ENCODE measurements at places on chromosomes 5 and 9.

DNA sequence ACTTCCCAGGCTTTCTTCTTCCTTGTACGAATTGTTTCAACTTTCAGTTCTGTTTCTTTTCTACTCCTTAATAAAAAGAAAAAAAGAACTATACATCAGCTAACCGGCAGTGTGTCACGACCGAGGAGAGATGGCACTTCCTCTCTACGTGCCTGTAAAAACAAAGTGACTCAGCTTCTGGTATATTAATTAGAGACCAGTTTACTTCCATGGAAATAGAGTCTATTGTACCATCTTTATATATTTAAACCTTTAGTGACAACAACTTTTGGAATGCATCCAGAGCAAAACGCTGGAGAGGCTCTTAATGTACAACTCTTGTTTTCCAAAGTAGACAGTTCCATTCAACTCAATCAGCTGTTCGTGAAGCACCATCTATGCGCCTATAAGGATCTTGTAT lies 94.5 kb upstream of the LIFR start:
- DNase-seq = no peak

GRCh38 chr5:143117821-143118220 lies 285.7 kb downstream of the NR3C1 start:
- DNase-seq = no peak

GRCh38 chr5:16856531-16856930 lies 79.6 kb downstream of the MYO10 start:
- DNase-seq = no peak

GRCh38 chr5:59588922-59589321 lies 304.6 kb downstream of the PDE4D start:
- DNase-seq = no peak

DNA sequence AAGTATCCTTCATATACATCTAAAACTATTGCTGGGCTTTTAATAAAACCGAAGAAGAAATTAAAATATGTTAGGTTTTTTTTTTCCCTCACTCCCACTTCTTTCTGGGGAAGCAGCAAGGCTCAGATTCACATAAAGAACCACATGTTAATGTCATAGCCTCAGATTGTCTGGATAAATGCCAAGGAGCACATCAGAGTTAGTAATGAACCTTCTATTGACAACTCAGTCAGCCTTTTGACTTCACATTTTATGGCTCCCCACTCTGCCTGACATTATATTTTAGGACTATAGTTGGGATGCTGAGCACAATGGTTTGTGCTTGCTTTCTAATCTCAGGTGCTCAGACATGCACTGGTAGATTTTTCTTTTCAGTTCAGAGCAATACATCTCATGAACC lies 21.8 kb downstream of the DMAC1 start:
- DNase-seq = peak; percentile 80

DNA sequence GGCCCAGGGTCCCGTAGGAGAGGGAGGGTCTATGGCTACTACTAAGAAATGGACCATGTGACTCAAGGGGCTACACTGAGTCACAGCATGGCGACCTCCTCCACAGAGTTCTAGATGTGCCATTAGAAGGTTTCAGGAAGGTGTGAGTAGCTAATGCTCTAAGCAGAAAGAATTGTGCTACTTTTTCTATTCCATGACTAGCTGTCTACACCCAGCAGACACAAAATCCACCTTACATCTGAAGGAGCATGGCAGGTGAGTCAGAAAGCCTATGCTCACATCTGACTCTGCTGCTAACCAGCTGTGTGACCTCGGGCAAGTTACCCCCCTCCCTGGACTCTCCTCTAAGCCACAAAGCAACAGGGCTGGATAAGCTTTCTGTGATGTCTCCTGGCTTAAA lies 14.4 kb upstream of the MEIKIN start:
- DNase-seq = no peak

DNA sequence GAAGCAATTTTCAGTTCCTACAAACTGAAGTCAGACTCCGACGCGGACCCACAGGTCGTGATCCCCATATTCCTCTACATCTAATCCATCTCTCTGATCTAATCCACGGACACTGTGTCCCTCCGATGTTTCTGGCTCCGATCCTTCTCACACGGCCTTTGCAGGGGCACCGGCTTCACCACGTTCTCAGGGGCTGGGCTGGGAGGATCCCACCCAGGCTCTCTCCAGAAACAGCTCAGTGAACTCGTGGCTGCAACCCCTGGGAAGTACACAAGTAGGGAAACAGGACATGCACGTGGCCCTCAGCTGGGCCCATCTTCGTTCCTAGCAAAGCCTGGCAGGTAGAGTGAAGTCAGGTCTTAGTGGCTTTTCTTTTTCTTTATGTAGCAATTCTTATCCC lies 49.1 kb upstream of the OLFM1 start:
- no peak for DNase-seq

- no peak for DNase-seq
Measured at GRCh38 chr9:95025213-95026147, 292.0 kb downstream of the FANCC start.

DNA sequence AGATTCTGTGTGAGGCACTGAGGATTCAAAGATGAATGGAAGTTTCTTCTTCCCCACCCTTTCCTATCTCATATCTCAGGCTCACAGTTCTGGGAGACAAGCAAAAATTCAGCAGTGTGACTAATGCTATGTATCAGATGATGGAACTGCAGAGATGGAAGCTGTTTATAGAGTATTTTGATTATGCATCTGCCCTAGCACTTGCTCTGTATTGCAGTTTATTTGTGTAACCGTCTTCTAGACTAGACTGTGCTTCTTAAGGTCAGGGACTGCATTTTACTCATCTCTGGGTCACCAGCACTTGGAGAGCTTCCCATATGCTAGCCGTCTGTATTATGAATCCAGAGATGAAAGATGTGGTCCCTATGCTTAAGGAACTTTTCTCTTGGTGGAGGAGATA lies 12.6 kb downstream of the CAVIN4 start:
- no peak for DNase-seq

- DNase-seq = no peak
Measured at GRCh38 chr5:177495243-177496060, 2.0 kb downstream of the PDLIM7 start.

DNA sequence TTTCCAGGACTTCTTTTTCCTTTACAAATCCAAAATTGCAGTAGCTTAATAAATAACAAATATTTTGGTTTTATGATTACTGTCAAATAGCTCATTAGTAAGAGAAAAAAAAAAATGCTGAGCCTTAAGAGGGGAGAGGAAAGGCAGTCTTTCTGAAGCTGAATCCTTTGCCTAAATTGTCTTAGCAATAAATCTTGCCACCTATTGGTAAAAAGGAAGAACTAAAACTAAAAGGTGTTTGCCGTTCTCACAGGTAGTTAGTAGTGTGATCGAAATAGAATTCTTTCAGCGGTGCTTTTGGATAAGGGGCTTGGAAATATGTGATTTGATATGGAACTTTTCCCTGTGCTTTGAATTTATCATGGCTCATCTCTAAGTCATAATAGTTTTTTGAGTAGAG lies 31.2 kb downstream of the PIK3R1 start:
- DNase-seq = no peak

All from NCI-H2107 (cell line).